OCI-LY7 (cell line): ENCODE measurements at places on chromosomes 12 and 14. TPM values are rescaled to one million over a fixed set of nuclear protein-coding genes. Genes with fewer than 3 reads are reported as not detected.

- no peak for DNase-seq
These were observed 13.0 kb downstream of the KMT5A start for GRCh38 chr12:123396954-123397353.

- no peak for DNase-seq
These were observed 3.7 kb downstream of the TMEM52B start for GRCh38 chr12:10182354-10183049.

- peak; percentile 24 for DNase-seq
These were observed 5.2 kb upstream of the ATG14 start for GRCh38 chr14:55416866-55417265.

GRCh38 chr12:75702477-75703093 is 191.2 kb upstream of the KRR1 start:
- DNase-seq = no peak

DNA sequence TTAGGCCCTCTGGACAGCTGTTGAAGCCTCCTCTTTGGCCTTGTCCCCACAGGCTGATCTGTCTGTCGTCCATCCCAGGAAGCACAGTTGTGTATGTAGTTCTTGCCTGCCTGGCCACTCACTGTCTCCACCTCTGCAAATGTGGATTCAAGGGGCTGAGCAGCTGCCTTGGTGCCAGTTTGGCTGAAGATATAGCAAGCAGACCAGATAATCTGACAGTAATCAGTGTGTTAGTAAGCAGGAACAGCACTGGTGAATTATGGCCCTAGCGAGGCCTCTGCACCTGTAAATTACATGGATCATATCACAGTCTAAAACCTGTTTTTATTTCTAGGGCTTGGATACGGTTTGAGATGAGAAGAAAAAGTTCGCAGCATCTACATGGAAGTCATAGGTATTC is 282.5 kb upstream of the NOS1 start:
- no peak for DNase-seq

The TCTN2 gene
- 3.7 and 4.7 TPM in 2 replicates for total RNA-seq

The PIK3C2G gene
- not detected in 2 replicates for total RNA-seq

The C12orf56 gene
- total RNA-seq = not detected in 2 replicates
